ENCODE measurements at places on chromosomes 3 and 15. TPM values are rescaled to one million over a fixed set of nuclear protein-coding genes. Genes with fewer than 3 reads are reported as not detected.
A peak's percentile ranks its signal among the peaks of the same experiment; 100 is the strongest.

DNA sequence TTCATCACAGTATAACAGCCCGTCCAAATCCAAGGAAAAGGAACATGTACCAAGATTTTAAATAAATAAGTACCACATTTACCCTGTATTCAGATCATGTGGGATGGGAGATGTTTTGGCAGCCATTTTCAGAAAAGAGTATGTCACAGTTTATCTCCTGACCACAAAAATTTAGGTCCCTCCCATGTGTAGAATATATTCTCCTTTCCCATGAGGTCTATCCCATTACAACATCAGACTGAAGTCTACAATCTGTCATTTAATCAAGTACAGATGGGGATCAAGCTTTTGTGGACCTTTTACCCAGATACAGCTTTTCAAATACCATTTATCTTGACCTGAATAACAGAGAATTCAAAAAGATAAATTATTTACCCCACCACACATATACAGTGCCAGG lies 444.5 kb downstream of the PLOD2 start:
- no peak for DNase-seq

GRCh38 chr3:38606561-38606960 lies 42.9 kb downstream of the SCN5A start:
- DNase-seq, result no peak

DNA sequence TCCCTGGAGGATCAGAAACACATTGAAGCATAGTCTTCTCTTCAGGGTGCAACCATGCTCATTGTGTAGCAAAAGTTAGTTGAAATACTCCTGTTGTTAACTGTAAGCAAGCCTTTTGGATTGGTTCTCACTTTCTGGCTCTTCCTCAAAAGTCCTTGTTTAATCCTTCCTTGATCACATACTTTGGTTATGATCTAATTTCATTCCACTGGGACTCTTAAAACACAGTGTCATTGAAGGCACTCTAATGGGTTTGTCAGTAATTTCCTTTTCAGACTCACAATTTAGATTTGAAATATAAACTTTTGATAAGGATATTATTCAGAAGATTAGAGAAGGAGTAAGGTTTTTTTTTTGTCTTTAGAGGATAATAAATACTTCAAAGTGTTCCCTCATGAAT lies 451.7 kb upstream of the SGO1 start:
- peak; percentile 10 for DNase-seq

- DNase-seq, result no peak
Observed at GRCh38 chr3:107857854-107858253, 233.0 kb downstream of the CD47 start.

SPRED1 gene
- 57.5 TPM for total RNA-seq

ATP13A4 gene
- 262 TPM for total RNA-seq
